ENCODE measurements at places on chromosomes 7 and 10. TPM values are rescaled to one million over a fixed set of nuclear protein-coding genes. Genes with fewer than 3 reads are reported as not detected.

- DNase-seq, result no peak
Measured at GRCh38 chr10:70359017-70359550, 23.3 kb downstream of the LRRC20 start.

Gene LAMTOR4
- polyA plus RNA-seq, result 96.7 TPM

GRCh38 chr7:3914051-3914775, 613.2 kb downstream of the SDK1 start:
- DNase-seq, result no peak

GRCh38 chr7:27478556-27478955, 184.1 kb downstream of the HIBADH start:
- DNase-seq, result no peak

Data from GM23248 (cell line).